ENCODE measurements at places on chromosomes 1 and 21.
A peak's percentile ranks its signal among the peaks of the same experiment; 100 is the strongest.

DNA sequence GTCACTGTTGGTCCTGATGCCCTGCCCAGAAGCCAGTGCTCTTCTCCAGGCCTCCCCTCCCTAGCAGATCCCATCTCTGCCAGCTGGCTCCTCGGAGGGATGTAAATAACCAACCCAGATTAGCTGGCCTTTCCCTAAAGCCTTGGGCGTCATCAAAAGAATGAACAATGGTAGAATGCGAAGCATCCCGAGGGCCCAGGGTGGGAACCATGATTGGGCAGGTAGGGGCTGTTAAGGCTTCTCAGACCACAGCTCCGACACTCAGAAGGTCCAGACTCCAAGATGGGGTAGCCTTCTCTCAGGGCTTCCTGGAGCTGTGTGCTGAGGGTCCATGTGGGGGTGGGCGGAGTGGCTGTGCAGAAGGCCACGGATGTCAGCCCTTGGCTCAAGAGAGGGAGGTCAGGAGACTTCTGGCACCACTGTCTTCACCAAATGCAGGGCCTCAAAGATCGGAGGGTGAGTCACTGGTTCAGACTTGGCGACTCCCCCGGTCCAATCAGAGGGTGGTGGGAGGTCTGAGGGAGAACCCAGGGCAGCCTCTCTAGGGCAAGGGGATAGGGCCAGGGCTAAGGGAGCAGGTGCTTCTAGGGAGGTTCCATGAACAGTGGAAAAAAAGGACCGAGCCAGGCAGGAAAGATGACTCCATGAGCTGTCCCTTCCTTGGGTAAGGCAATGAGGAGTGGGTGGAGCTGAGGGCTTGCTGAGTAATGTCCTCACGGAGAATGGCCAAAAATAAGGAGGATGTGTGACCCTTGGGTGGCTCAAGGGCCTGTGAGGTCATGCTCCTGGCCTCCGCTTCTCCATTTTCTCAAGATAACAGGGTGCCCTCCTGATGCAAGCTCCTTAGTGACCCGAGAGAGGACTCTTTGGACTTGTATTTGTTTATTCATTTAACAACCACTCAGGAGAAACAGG, 58.4 kb upstream of the EPS8L3 start:
- peak; percentile 61 for DNase-seq

DNA sequence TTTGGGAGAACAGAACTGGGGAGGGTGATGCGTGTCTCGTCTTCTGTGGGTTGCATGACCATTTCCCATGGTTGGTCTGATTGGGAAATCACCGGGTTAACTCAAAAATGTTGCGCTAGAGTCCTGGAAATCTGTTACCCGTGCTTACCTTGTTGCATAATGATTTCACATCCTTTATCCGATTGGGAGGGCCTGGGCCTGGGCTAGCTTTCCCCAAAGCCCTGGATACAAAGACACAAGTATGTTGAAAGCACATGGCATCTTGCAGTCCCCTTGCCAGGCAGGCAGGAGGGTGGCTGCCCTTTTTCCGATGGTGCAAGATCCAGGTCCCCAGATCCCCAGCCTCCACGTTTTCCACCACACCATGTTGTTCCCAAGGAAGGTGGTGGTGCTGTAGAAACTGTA, 582 bp downstream of the TRPM2 start:
- DNase-seq, result no peak

- no peak for DNase-seq
These were observed 7.0 kb upstream of the BMP8B start for GRCh38 chr1:39795651-39796050.

DNA sequence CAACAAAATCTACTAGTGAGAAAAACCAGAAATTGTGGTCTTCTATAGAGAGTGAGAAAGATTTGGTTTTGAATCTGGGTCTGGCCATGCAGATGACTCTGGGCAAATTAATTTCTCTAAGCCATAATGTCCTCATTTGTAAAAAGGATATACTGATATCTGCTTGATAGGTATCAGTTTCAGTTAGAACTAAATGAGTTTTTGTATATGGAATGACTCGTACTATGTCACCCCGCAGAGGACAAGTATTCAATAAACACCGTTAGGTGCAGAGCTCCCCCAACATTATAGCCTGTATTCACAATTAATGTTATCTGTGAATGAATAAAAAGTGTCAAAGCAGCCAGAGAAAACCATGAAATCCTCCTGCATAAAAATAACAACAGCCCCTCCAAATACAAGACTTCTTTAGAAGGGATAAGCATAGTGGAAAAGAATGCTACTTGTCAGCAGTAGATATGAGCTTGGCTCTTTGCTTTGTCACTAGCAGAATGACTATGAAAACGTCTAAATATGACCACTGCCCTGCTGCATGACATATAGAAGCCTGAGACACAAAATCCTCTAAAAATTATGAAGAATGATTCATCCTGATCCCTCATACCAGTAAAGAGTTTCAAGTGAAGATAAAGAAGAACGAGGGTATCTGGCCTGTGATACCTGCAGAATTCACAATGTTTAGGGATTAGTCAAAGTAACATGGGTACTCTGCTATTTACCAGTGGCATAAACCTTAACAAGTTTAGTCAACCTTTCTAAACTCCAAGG, 17.8 kb downstream of the SCAF4 start:
- DNase-seq, result no peak

All from HS-27A (cell line).